RCC 7860 (cell line): ENCODE measurements at places on chromosomes 5 and 9.

DNA sequence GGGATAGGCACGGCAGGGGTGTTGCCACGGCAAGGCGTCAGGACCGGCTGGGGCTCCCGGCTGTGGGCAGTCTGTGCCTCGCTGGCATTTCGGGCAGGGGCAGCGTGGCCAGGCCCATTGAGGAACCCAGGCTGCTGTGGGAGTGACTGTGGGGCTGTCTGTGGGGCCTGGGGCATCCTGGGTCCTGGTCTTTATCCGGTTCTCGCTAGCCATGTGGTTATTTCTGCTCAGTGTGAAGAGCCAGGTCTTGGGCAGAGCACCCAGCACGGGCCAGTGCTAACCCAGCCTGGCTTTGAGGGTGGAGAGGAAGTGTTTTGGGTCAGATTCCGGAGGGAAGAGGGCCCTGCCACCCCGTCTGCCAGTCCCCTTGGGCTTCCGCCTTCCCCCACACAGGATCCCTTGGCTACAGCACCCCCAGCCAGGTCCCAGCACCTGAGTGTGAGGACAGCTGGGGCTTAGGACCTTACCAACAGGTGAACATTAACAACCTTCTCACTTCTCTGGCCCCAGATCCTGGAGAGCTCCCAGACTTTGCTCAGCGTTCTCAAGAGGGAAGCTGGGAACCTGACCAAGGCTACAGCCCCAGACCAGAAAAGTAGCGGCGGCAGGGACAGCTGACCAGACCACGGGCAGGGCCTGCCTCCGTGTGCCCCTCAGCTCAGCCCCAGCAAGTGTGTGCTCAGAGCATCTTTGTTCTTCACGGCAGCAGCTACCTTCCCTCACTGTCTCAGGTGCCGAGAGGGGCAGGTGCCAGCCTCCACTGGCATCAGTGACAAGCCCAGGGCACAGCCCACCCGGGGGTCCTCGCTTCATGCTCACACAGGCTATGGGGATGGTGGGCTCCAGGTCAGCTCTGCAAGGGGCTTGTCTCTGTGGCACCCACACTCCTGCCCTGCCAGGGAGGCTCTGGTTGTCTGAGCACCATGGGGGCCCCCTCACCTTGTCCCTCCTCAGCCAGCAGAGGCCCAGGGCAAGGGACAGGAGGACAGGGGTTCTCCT lies 1.1 kb downstream of the SSNA1 start:
- DNase-seq = no peak

DNA sequence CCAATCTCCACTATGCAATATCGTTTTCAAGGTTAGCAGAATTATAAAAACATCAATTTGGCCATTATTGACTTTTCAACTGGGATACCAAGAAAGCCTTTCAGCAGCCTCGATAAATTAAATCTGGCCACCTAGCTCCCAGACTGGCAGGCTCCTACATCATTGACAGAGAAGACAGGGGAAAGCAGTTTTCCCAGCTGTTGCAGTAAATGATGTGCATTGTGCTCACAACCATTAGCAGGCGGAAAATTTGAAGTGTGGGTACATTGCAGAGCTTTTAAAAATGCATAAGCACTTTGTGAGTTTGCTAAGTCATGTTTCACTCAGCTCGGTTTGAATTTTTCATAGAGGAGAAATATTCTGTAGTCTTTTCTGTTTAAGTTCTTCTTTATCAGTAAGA lies 297.9 kb downstream of the KCTD16 start:
- DNase-seq = no peak

DNA sequence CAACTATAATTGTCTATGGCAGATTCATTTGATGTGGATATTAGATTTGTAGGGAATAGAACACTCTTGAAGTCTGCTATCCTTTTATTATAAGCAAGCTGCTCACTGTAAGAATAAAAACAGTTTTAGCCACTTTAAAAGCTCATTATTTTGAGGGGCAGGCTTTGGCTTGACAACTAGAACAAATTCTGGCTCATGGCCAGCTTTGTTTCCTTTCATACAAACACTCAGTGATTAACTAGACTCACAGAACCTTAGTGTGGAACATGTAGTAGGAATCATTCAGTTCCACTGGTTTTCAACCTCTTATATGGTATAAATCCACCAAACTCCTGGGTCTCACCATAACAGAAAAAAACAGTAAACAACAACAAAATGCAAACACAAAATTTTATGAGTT lies 27.4 kb upstream of the CEP120 start:
- no peak for DNase-seq

DNA sequence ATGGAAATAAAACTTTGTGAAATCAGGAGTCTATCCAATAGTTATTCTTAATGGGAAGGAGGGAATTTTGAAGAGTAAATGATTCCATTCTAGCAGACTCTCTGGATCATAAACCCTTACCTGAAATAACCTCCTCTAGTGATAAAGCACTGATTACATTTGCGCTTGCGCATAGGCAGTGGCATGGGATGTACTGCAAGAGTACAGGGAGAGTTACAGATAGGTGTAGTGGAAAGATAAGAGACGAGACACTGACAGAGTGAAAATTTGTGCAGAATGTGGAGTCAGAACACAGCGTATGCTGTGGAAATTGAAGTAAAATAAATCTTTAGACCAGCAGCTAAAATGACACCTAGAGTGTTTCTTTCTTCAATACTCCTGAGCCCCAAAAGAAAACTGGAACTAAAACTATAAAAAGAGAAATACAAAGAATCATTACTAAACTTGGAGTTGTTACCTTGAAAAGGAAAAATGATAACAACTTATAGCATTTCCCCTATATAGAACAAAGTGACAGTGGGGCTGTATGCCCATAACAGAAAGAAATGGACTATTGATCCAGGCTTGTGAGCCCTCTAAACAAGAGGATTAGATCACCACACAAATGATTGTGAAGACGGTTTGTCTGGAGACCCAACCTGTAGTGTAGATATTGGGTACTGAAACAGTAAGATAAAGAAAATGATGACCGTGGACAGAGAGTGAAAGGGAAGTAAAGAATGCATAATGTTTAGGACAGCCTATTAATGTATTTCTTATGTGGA lies 1471.2 kb upstream of the NUDT12 start:
- no peak for DNase-seq

DNA sequence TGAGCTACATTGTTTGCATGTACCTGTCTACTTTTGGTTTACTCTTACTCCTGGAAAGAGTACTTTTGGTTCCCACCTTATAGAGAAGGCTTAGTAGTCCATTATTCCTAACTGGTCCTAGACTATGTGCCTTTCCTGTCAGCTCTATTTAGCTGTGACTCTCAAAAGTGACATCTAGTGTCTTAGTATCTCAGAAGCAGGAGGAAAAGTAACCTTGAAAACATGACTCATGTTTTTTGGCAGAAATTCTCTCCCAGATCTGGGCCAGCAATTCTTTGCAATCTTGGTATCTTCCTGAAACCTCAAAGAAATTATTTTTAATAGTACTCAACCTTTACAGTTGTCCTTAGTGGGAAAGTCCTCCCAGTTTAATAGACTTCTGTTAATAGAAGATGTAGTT lies 691.7 kb upstream of the SEMA6A start:
- DNase-seq = no peak
